ENCODE measurements at places on chromosomes 4 and X. TPM values are rescaled to one million over a fixed set of nuclear protein-coding genes. Genes with fewer than 3 reads are reported as not detected.

SNCA gene
- total RNA-seq: 13.4 TPM

DNA sequence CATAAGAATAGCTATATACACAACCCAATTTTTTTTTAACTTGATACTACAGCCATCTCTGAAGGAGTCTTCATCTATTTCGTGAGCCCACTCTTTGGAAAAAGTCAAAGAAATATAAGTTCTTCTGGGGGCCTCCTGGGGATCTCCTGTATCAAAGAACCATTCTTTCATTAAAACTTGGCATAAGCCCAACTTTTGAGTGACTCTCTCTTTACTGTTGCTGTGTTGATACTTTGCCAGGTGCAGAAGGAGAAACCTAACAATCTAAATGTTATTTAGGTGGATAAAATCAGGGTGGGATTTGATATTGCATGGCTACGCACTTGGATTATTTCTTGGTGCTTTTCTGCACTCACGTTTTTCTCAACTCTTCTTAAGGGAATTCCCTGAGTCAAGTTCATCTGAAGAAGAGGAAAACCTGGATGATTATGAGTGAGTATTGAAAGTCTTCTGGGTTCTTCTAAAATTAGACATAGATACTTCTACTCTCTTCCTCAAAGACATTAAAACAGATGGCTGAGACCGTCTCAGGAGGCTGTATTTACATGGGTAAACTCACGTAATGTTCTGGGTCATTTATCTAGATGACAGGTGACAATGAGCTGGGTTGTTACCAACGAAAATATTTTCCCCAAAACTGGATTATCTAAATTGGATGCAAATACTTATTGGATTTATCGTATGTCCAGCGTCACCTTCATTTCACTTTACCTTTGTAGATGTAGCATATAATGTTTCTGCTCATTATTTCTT is 25.2 kb downstream of the BMX start:
- no peak overlapping the region for H3K4me3 ChIP-seq
- H3K4me1 ChIP-seq: no peaks in the 10 kb centered on the region
- no peak for DNase-seq
- H3K27ac ChIP-seq: no peak overlapping the region

DNA sequence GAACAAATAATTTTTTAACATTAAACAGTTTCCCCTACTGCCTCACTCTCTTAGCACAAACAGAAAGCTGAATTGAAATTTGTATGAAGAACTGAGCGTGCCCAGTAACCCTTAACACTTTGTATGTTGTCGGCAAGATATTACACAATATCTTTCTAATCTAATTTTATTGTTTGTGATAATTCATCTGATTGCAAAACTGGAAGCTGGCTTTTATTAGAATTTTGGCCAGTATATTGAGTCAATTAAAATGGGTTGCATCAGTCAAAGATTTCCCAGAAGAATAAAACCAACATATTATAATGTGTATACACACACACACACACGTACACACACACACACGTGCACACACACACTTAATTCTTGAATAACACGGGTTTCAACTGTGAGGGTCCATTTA is 2332.1 kb downstream of the PCDH7 start:
- no peak for DNase-seq
- H3K27ac ChIP-seq: no peak overlapping the region
- H3K27me3 ChIP-seq: no peaks in the 10 kb centered on the region
- no peaks in the 10 kb centered on the region for H3K36me3 ChIP-seq
- H3K4me3 ChIP-seq: no peak overlapping the region
- H3K4me1 ChIP-seq: no peaks in the 10 kb centered on the region

DNA sequence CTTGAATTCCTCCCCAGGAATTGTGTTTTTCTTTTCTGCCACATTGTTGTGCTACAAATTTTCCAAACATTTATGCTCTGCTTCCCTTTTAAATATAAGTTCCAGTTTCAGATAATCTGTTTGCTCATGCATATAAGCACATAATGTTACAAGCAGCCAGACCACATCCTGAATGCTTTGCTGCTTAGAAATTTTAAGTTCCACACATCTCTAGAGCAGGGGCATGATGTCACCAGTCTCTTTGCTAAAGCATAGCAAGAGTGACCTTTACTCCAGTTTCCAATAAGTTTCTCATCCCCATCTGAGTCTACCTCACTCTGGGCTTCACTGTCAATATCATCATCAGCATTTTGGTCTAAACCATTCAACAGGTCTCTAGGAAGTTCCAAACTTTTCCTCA is 932.5 kb downstream of the SH3BGRL start:
- H3K27ac ChIP-seq: no peak overlapping the region
- no peak for DNase-seq
- no peaks in the 10 kb centered on the region for H3K4me1 ChIP-seq
- H3K36me3 ChIP-seq: no peaks in the 10 kb centered on the region
- H3K27me3 ChIP-seq: no peaks in the 10 kb centered on the region

SPON2 gene
- 2.2 TPM for total RNA-seq

DNA sequence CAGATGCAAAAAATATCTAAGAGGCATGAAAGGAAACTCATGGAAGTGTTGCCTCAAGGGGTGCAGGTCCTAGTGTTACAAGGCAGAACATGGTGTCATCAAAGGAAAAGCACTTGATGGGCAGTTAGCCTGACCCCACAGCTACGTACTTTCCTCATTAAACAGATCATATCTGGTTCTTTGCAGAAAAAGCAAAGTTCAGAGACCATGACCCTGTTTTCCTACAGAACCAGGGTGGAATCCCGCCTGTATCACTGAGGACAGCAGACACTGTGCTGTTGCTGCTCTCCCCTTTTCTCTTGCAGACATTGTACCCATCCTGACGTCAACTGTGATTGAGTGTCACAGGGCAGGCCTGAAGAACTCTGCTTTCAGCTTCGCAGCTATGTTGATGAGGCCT is 91.7 kb downstream of the RFC1 start:
- H3K4me1 ChIP-seq: no peaks in the 10 kb centered on the region
- peaks cover 33% of the 10 kb centered on the region for H3K36me3 ChIP-seq
- no peak overlapping the region for H3K27ac ChIP-seq
- no peak overlapping the region for H3K4me3 ChIP-seq
- no peaks in the 10 kb centered on the region for H3K27me3 ChIP-seq
- DNase-seq: no peak

All from progenitor cell of endocrine pancreas (in vitro differentiated cells).